ENCODE measurements at places on chromosomes 7 and 10. TPM values are rescaled to one million over a fixed set of nuclear protein-coding genes. Genes with fewer than 3 reads are reported as not detected.
A peak's percentile ranks its signal among the peaks of the same experiment; 100 is the strongest.

- no peak for DNase-seq
Observed at GRCh38 chr10:3868271-3868664, 83.3 kb upstream of the KLF6 start.

Gene ABCB4
- 0.33 TPM for polyA plus RNA-seq

GRCh38 chr10:50362547-50363125 is 111.3 kb upstream of the ASAH2 start:
- DNase-seq, result no peak

- DNase-seq, result no peak
Observed at GRCh38 chr7:80763289-80763688, 124.8 kb downstream of the CD36 start.

GRCh38 chr10:70932392-70933196 is 44.2 kb upstream of the PCBD1 start:
- DNase-seq, result no peak

DNA sequence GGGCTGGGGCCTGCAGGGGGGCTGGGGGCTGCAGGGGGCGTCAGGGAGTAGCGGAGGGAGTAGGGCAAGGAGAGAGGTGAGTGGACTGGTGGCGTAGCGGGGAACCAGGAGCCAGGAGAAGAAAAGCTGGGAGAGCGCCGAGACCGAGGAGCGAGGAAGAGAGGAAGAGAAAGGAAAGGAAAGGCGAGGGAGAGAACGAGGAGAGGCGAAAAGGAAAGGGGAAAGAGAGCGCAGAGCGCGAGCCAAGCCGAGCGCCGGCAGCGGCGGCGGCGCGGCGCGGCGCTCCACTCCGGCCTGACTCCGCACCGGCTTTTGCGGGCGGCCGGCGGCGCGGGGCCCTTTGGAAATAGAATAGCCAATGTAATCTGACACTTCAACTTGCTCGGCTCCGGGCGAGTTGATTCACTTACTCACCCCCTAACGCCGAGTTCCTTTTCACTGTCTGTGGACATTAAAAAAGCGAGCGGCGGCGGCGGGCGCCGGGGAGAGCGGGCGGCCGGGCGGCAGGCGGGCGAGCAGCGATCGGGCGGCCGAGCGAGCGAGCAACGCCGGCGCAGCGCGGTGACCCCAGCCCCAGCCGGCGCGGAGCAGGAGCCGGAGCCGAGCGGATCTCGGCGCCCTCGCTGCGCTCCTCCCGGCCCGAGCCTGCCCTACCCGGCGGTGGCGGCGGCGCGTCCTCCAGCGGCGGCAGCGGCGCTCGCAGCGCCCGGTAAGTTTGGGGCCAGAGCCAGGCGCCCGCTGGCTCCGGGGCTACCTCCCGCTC is at the start of gene ZMIZ1:
TSS of gene ZMIZ1 (plus strand) at position 405 of the 763 bp plus-strand sequence. CDS start 132,667 bp downstream, outside the sequence.
- DNase-seq, result peak; percentile 87

GRCh38 chr7:76185187-76185896 is 16.4 kb upstream of the SRRM3 start:
- DNase-seq, result no peak

Gene TWNK
- 10.1 TPM for polyA plus RNA-seq

Gene ANKRD61
- polyA plus RNA-seq, result not detected

Gene PTTG1IP2
- polyA plus RNA-seq, result not detected

GRCh38 chr10:89256340-89256739 is 4.8 kb upstream of the LIPA start:
- no peak for DNase-seq

GRCh38 chr7:158774952-158775351 is 54.4 kb downstream of the ESYT2 start:
- DNase-seq, result no peak

- no peak for DNase-seq
Observed at GRCh38 chr10:120282846-120283492, 174.1 kb upstream of the PLPP4 start.

Gene TMEM270
- not detected for polyA plus RNA-seq

Gene ATOH7
- 0.17 TPM for polyA plus RNA-seq

DNA sequence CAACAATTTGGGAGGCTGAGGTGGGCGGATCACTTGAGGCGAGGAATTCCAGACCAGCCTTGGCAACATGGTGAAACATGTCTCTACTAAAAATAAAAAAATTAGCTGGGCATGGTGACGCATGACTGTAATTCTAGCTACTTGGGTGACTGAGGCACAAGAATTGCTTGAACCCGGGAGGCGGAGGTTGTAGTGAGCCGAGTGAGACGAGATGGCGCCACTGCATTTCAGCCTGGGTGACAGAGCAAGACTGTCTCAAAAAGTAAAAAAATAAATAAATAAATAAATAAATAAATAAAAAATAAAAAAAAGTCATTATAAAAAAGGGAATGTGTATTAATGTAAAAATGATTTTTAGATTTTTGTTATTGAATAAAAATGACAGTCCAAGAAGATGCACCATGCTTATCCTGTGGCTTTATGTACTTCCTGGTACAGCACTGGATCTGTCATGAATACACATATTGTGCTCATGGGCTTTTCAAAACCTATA is 658.8 kb upstream of the LRRN3 start:
- DNase-seq, result no peak

Gene CYP2C18
- not detected for polyA plus RNA-seq

Gene PRSS37
- not detected for polyA plus RNA-seq

Gene OGA
- polyA plus RNA-seq, result 80.8 TPM

Gene IL2RA
- polyA plus RNA-seq, result not detected

Gene YKT6
- 76.6 TPM for polyA plus RNA-seq

GRCh38 chr10:91000985-91001384 is 80.1 kb upstream of the ANKRD1 start:
- DNase-seq, result no peak

DNA sequence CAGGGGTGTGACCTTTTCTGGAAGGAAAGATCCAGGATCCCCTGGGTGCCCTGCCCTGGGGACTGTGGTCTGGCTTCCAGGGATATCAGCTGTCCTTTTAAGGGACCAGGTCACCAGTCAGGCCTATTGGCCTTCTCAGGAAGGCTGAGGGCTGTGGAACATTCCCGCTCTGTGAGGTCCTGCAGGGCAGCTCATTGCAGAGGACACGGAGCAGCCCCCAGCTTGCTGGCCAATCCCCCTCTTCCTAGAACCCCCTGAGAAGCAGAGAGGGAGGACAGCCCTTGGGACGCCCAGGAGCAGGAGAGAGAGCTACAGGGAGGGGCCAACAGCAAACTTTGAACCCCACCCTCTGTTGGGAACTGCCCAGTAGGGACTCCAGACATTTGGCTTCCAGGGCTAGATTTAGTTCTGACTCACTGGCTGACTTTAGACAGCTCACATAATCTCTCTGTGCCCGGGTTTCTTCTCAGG is 67.9 kb upstream of the COL13A1 start:
- DNase-seq, result no peak

- DNase-seq, result no peak
Observed at GRCh38 chr7:157610671-157611295, 274.0 kb downstream of the DNAJB6 start.

DNA sequence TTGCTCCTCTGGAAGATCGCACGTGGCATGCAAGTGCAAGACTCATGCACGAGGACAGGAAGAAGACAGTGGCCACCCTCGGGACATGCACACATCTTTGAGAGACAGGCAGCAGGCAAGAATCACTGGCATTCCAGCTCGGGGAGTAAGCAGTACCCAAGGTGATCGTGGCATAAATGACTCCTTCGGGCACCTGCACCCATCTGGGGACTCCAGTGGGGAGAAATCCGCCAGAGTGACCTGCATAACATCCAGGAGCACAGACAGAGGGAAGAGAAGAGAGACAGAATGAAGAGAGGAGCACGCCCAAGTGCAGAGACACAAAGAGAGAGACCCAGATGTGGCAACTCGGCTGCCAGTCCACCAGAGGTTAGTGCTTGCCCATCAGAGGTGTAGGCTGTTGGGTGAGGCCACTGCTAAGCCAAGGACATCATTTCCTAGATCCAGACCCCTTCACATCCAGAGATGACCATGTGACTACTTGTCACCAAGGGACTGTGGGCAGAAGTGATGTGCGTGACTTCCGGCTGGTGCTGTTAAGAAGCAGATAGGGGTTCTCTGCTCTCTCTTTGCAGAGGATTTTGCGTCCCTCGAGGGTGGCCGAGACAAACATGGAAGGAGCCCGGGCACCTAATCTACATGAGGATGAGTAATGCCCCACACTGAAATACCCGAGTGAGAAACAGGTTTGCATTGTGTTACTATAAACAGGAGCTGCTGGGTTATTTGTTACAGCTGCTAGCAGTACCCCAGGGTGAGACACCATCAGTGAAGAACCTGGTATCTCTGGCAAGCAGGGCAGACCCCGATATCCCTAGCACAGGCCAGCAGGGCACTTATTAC is 80.6 kb downstream of the VWA2 start:
- no peak for DNase-seq

Gene DPP6
- polyA plus RNA-seq, result 3.4 TPM

GRCh38 chr7:4799508-4800268 is 24.3 kb downstream of the AP5Z1 start:
- DNase-seq, result peak; percentile 63

- DNase-seq, result no peak
Observed at GRCh38 chr10:98158576-98158975, 24.1 kb downstream of the R3HCC1L start.

- no peak for DNase-seq
Observed at GRCh38 chr7:100506356-100506923, 22.7 kb downstream of the NYAP1 start.

- no peak for DNase-seq
Observed at GRCh38 chr7:101550641-101551541, 78.2 kb downstream of the MYL10 start.

DNA sequence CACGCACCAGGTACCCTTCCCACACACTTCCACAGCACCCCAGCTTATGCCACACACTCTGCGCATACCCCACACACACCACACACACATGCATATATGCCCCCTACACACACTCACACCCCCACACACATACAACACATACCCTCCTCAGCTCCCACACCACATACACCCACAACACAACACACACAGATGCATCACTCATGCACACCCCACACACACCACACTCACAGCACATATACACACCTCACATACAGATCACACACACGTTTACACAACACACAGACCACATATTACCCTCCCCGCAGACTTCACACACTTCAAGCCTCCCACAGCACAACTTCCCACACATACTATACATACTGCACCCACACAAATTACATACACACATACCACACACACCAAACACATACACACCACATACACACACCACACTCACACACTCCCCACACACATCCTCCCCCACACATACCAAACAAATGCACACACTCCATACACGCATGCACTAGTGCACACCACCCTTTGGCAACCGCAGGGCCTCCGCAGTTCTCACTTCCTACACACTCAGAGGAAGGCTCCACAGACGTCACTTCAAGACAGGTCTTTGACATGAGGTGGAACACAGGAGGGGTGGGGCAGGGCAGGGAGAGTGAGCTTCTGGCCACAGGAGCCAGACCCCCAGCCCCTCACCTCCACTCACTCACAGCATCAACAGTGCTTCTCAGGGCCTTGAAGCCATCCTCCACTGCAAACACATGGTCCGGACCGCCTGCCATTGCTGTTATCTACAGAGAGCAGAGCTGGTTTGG is 18.5 kb upstream of the ANTXRL start:
- no peak for DNase-seq

- no peak for DNase-seq
Observed at GRCh38 chr10:67665491-67665890, 30.5 kb downstream of the CTNNA3 start.

- no peak for DNase-seq
Observed at GRCh38 chr7:148260599-148260998, 330.0 kb upstream of the C7orf33 start.

Gene SYT15
- polyA plus RNA-seq, result 3.1 TPM

Gene GLRX3
- 85.2 TPM for polyA plus RNA-seq

- no peak for DNase-seq
Observed at GRCh38 chr7:106597014-106597413, 63.9 kb downstream of the CCDC71L start.

GRCh38 chr10:104548090-104548489 is 93.0 kb upstream of the SORCS3 start:
- peak; percentile 6 for DNase-seq

Gene MYO1G
- polyA plus RNA-seq, result 0.52 TPM

DNA sequence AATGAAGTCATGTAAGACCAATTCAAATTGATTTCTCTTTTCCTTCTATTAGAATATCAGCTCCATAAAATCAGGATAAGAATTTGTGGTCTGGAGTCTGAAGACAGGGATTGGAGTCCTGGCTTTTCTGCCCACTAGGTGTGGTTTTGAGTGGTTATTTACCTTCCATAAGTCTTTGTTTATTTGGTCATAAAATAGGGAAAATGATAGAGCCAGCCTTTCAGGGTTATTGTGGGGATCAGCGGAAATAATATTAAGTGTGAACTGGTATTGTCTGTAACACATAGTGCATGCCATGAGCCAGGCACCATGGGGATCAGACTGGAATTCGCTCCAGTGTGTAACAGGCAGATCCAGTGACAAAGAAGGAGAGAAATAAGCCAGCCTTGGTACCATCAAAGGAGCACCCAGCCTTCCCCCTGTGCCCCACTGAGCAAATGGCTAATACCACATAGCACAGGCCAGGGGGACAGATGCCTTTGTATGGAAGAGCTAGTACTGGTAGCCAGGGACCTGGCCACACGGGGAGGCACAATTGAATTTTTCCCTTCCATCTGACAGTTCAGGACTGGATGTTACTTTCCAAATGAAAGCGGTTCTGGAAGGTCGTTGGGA is 509.7 kb upstream of the PODXL start:
- no peak for DNase-seq

Gene LEP
- polyA plus RNA-seq, result 0.88 TPM

Data from muscle of arm (tissue), 14 donors.